Endodermal cell (in vitro differentiated cells): ENCODE measurements at places on chromosomes 16 and 17. TPM values are rescaled to one million over a fixed set of nuclear protein-coding genes. Genes with fewer than 3 reads are reported as not detected.

GRCh38 chr17:51673070-51673469, 412.7 kb downstream of the UTP18 start:
- H3K4me3 ChIP-seq, result no peak overlapping the region
- no peaks in the 10 kb centered on the region for H3K27me3 ChIP-seq
- H3K36me3 ChIP-seq, result no peaks in the 10 kb centered on the region
- DNase-seq, result no peak

Gene TLCD2
- 0.26 to 0.84 TPM (median 0.74 TPM) in 3 replicates for total RNA-seq

Gene FN3KRP
- 25.2 to 40.0 TPM (median 38.8 TPM) in 3 replicates for total RNA-seq

- no peak overlapping the region for H3K27ac ChIP-seq
- H3K4me1 ChIP-seq, result peaks cover 8% of the 10 kb centered on the region
- no peaks in the 10 kb centered on the region for H3K36me3 ChIP-seq
- no peak overlapping the region for H3K4me3 ChIP-seq
- peaks cover 2% of the 10 kb centered on the region for H3K27me3 ChIP-seq
- DNase-seq, result peak; percentile 47
These were observed 420.2 kb upstream of the GOT2 start for GRCh38 chr16:59154295-59154694.

Gene CRYM
- total RNA-seq, result 15.4 to 21.0 TPM (median 18.3 TPM) in 3 replicates

DNA sequence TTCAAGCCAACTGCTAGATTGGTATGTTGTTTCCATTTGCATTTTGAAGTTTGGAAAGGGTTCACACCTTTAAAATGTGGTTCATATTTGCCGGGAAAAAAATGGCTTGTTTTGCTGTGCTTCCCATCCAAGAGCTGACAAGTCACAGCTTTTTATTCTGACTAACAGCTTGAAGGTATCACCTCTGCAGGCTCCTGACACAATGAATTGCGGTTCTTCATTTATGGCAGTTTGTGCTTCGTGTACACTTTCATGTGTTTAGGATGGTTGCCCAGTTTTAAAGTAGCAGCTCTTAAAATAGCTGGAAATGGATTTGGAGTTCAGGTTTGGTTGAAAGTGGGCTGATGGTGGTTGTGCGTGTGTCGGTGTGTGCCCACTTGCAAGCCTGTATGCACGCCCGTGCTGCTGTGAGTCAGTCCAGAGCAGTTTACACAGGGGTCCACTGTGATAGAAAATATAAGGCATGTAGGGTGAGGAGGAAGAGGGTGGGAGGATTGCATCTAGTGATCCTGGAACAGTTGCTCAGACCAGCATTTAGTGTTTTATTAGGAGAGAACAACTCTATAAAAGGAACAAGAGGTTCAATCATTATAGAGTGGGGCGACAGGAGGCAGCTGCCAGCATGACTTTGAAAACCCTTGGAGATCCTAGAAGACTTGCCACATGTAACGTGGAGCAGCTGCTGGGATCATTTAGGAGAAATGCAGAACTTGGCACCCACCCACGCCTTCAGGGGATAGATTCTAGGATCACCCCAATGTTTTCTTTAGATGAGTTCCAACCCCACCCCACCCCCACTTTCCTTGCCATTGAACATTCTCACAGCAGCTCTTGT, 108.0 kb upstream of the TBX2 start:
- H3K36me3 ChIP-seq, result no peaks in the 10 kb centered on the region
- H3K27me3 ChIP-seq, result peaks cover 31% of the 10 kb centered on the region
- peaks cover 13% of the 10 kb centered on the region for H3K4me1 ChIP-seq
- no peak for DNase-seq
